ENCODE measurements at places on chromosomes 2 and 18.

DNA sequence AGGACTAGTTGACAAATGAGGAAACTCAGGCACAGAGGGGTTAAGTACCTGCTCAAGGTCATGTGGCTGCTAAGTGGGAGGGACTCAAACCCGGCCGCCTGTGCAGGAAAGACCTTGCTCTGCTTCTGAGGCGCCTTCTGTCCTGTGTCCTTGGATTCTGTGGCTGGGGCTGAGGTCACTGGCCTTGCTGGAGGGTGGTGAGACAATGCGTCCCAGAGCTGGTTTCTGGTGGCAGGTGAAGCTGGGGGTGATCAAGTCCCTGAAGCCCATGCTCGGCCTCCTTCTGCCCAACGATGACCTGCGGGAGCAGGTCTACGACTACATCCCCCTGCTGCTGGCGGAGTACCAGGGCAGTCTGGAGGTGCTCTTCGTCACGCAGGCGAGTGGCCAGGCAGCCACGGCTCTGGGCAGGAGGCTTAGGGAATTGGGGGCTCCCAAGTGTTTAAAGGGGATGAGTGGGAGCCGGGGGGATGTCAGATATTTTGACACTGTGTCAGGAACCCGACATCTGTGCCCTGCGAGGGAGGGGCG, 16.1 kb downstream of the MROH2A start:
- peak; percentile 10 for DNase-seq

DNA sequence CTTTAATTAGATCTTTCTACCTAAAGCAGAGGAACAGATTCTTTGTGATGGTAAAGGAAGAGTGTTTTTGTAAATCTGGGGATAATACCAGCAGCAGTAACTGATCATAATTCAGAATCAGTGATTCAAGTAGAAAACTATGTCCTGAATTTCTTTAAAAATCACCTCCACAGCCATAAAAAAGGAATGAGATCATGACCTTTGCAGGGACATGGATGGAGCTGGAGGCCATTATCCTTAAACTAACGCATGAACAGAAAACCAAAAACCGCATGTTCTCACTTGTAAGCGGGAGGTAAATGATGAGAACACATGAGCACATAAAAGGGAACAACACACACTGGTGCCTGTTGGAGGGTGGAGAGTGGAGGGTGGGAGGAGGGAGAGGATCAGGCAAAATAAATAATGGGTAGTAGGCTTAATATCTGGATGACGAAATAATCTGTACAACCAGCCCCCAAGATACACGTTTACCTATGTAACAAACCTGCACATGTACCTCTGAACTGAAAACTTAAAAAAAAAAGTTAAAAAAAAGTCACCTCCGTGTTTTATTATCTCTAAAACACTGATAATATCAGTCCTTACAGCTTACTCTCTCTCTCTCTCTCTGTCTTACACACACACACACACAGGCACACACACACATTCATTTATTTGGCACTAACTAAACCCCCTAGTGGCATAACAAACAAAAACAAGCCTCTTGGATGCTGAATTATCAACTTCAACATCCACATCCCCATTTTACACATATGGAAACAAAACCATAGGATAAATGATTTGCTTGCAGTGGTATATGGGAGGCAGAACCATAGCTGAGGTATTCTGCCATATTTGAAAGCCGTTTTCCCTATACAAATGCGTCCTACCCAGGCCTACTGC, 1.4 kb downstream of the TM4SF20 start:
- DNase-seq = no peak

GRCh38 chr2:145284551-145284950, 764.6 kb upstream of the ZEB2 start:
- no peak for DNase-seq

GRCh38 chr2:166765141-166765540, 123.1 kb upstream of the XIRP2 start:
- peak; percentile 29 for DNase-seq

DNA sequence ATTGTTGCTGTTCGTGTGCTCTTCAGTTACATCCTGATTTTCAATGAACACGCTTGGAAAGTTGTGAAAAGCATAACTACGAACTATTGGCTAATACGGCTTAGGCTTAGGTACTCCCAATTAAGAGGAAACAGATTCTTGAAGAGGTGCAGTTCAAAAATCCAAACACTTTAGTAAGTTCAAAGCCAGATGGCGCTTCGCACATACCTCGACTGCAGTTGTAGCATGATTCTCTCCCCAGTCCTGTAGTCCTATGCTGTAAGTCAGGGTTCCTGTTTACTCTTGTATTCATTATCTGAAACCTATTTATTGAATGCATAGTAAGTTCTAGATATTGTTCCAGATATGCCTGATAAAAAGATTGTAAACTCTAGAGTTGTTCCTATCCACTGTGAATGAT, 165.2 kb downstream of the TRIB2 start:
- DNase-seq = no peak

- no peak for DNase-seq
Observed at GRCh38 chr2:177518754-177519153, 126.2 kb downstream of the AGPS start.
